Mesothelial cell of epicardium (in vitro differentiated cells): ENCODE measurements at places on chromosomes 4 and X. TPM values are rescaled to one million over a fixed set of nuclear protein-coding genes. Genes with fewer than 3 reads are reported as not detected.

GRCh38 chr4:3252480-3252828, 3.5 kb downstream of the MSANTD1 start:
- DNase-seq = no peak
- no peak overlapping the region for H3K4me3 ChIP-seq
- no peaks in the 10 kb centered on the region for H3K27me3 ChIP-seq
- H3K4me1 ChIP-seq = peaks cover 13% of the 10 kb centered on the region
- H3K27ac ChIP-seq = no peak overlapping the region

DNA sequence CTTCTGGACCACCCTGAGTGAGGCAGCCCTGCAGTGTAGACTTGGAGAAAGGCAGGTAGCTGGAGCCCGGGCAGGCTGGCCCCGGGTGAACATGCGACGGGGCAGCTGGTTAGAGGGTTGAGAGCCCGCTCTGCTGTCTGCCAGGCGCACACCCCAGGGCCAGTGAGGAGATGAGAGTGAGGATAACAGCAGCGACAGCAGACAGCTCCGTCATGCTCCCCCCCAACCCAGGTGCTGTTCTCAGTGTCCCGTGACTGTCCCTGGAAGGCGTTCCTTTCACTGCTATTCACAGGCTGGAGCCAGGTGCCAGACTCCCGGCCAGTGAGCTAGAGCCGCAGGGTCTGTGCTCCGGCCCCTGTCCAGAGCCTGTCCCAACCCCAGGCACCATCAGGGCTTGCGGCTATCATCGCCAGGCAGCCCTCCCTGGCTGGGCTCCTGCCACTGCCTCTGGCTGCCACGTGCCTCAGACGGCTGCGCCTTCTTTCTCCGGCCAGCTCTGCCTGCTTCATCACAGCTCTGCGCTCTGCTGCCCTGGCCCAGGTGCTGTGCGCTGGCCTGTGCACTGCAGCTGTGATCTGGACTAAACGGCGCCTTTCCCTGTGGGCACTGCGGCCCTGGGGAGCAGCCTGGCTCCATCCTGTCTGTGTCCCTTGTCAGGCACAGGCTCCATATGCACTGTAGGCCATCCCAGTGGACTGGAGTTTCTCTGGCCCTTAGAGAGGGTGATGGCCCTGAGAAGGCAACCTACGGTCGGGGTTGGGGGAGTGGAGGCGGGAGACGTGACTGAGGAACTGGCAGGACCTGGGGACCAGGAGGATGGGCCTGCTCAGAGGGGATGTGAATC, 19.8 kb downstream of the NSG1 start:
- H3K36me3 ChIP-seq = peaks cover 13% of the 10 kb centered on the region
- H3K4me1 ChIP-seq = no peaks in the 10 kb centered on the region
- no peak overlapping the region for H3K4me3 ChIP-seq
- H3K27me3 ChIP-seq = no peaks in the 10 kb centered on the region
- no peak for DNase-seq

DNA sequence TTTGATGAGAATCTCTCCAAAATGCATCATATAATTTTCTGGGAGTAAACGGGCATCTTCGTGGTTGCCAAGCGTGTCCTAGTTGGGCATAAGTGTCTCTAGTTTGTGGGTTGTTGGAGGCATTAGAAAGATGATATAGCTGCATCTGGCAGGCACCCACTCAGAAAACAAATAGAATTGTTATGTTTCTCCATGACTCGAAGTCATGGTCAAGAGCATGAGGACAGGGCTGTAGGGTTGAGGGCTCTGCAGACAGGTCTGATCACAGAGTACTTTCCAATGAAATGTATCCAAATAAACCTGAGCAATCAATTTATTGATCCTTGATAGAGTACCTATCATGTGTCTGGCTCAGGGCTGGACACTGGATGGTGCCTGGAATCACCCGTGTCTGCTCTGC, 82.7 kb downstream of the SORCS2 start:
- DNase-seq = no peak
- no peak overlapping the region for H3K27ac ChIP-seq
- H3K4me1 ChIP-seq = peaks cover 24% of the 10 kb centered on the region
- H3K36me3 ChIP-seq = no peaks in the 10 kb centered on the region

DNA sequence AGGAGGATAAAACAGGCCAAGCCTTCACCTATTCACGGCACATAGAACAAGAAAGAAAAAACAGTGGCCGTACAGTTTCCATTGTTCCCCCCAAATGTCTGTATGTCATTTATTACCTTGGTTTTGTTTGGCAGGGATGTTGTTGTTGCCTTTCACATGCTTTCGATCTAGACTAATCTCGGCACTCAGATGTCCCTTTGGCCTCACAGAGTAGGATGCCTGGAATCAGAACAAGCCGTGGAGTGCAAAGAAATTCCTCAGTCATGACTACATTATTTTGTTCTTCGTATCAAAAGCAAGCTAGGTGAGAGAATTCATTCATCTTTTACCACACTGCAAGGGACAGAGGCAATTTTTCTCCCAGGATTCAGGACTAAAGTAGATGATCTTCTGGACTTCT, 106.9 kb downstream of the SMIM20 start:
- DNase-seq = no peak
- H3K36me3 ChIP-seq = no peaks in the 10 kb centered on the region
- H3K4me3 ChIP-seq = no peak overlapping the region

- H3K4me3 ChIP-seq = no peak overlapping the region
- no peaks in the 10 kb centered on the region for H3K36me3 ChIP-seq
- H3K4me1 ChIP-seq = no peaks in the 10 kb centered on the region
- H3K27ac ChIP-seq = no peak overlapping the region
- H3K27me3 ChIP-seq = no peaks in the 10 kb centered on the region
Observed at GRCh38 chrX:100085846-100086245, 324.2 kb downstream of the PCDH19 start.

GRCh38 chrX:124362072-124362471, 15.7 kb downstream of the SH2D1A start:
- H3K27me3 ChIP-seq = no peaks in the 10 kb centered on the region
- no peak for DNase-seq
- no peaks in the 10 kb centered on the region for H3K4me1 ChIP-seq
- no peak overlapping the region for H3K27ac ChIP-seq
- H3K36me3 ChIP-seq = no peaks in the 10 kb centered on the region
- no peak overlapping the region for H3K4me3 ChIP-seq

The TMPRSS11A gene
- 1.6 to 1.8 TPM (median 1.8 TPM) in 3 replicates for total RNA-seq
